ENCODE measurements at places on chromosomes 1 and 21.

GRCh38 chr1:86441581-86441980 is 17.6 kb downstream of the CLCA2 start:
- DNase-seq: no peak

DNA sequence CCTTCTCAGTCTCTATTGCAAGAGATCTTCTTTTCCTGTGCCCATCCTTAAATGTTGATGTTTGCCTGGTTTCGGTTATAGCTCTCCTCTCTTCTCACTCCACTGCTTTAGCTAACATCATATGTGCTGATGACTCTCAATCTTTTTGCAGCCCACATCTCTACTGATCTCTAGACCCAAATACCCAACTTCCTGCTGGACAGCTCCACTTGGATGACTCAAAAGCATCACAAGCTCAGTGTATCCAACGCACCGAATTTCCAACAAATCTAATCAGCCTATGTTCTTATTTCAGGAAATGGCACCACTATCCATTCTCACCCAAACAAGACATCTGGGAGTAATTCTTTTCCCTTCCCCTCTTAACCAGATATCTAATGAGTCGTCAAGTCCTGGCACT is 79.1 kb upstream of the ARTN start:
- DNase-seq: peak; percentile 26

DNA sequence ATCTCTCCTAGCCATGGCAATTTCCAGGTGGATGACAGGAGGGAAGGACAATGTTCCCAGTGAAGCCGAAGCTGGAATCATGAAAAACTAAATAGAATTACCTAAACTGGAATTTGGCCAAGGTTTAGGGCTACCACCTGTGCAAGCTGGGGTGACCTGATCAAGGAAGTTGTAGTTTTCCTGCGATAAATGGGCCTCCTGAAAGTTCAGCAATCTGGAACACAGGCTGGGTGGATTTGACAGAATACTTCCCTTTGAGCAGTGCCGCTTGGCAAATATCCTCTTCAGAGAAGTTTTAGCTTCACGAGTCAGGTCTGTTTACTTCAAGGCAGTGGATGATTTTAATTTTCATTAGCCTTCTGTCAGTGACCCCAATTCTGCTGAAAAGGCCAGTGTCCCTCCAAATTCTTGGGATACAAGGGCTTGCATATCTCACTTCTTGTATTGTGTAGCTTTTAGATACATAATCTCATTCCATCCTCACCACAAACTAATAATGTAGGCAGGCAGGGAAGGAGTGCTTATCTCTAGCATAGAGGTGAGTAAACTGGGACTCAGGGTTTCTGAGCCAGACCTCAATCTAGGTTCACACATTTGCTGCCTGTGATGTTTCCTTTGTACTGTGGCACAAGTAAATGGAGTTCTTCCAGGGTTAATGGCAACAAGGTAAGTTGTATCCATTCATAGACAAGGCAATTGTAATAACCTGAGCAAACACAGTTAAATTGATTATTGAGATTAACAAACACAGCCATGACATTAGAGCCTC is 349.4 kb downstream of the NUF2 start:
- no peak for DNase-seq

DNA sequence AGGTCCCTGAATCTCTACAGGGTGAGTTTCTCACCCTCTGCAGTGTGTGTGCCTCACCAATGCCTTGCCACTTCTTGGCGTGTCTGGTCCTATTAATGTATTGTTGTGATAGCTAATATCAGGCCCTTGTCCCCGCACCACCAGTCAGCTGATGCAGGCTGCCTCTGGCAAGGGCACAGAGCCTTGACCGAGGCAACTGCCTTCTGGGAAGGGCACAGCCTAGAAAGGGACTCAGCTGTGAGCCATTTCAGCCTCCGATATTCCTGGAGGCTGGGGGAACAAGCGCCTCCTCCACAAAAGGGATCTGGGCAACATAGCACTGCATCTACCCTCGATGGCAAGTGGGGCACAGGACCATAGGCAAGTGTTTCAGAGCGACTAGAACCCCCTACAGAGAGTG is 27.0 kb downstream of the IL10RB start:
- DNase-seq: no peak

DNA sequence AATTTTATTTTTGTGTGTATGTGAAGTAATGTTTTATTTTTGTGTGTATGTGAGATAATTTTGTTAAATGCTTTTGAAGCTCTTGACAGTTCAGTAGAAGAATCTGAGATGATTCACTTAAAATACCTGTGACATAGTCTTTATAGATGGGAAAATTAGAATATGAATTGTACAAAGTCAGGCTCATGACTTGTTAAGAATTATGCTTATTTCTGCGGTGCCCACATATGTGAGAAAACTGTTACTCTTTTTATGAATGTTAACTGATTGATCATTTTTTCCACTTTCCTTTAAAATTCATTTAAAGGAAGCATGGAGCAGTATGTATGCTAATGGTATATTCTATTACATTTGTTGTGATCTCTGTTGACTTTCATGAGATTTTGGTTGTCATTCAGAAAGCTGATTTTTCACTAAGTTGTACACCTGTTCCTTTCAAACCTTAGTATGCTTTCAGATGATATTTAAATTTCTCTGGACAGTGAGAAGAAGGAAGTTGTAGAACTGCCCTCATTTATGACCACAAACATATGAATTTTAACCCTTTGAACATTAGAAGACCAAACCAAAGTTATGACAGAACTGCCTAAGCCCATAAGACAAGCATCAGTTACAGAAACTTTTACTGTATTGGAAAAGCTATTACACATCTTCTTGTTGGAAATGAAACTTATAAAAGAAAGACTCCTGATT is 110.1 kb downstream of the POU2F1 start:
- no peak for DNase-seq

GRCh38 chr1:81478219-81478618 is 322.5 kb upstream of the ADGRL2 start:
- no peak for DNase-seq

DNA sequence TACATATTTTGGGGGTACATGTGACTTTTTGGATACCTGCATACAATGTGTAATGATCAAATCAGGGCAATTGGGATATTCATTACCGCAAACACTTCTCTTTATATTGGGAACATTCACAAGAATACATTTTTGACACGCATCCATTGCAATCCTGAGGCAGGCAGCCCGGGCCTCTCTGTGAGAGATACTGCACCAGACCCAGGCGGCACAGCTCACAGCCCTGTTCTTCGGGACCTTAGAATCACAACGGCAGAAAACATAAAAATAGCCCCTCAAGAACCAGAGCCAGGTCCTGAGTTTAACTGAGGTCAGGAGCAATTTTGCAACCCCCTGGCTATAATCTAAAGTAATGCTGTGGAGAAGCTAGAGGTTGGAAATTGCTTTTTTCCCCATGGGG is 90.8 kb upstream of the PGBD5 start:
- DNase-seq: no peak

- DNase-seq: no peak
Measured at GRCh38 chr1:247180581-247180980, 8.8 kb upstream of the ZNF124 start.

DNA sequence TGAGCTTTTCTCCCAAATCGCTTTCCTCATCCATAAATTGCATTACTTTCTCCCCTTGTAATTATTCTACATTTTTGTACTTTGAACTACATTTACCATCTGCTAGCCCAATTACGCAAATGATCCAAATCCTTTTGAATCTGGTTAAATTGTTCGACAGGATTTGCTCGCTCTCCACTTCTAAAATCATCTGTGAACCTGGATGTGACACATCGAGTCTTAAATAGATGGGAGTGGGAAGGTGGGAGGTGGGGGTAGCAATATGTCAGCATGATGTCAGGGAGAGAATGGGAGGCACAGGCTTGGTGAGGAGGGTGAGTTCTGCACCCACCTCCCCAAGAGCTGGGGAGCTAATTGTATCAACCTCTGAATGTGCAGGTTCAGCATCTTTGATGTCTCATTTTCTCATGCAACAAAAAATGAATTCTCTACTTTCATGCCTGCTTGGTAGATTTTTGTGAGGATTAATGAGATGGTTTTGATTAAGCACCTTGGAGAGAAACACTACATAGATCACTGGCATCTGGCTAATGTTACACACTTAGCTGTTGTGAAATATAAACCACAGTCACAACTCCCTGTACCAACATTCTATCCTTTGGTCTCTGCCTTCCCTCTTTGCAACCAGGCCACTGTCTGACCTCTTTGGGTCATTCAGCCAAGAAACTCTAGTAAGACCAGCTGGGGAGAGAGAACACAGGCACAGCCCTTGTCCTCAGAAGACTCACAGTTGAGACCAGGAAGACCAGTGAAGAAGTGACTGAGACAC is 165.1 kb downstream of the DAB1 start:
- DNase-seq: no peak

DNA sequence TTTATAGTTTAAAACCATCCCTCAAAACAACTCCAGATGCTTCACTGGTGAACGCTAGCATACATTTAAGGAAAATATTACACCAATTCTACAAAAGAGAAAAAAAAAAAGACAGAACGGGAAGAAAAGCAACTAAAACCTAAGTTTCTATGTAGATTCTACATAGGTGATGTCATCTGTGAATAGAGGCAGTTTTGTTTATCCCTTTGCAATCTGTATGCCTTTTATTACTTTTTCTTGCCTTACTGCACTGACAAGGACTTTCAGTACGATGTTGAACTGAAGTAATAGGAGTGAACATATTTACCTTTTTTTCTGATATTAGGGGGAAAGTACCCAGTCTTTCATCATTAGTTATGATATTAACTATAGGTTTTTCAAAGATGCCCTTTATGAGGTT is 101.7 kb upstream of the HAO2 start:
- no peak for DNase-seq

DNA sequence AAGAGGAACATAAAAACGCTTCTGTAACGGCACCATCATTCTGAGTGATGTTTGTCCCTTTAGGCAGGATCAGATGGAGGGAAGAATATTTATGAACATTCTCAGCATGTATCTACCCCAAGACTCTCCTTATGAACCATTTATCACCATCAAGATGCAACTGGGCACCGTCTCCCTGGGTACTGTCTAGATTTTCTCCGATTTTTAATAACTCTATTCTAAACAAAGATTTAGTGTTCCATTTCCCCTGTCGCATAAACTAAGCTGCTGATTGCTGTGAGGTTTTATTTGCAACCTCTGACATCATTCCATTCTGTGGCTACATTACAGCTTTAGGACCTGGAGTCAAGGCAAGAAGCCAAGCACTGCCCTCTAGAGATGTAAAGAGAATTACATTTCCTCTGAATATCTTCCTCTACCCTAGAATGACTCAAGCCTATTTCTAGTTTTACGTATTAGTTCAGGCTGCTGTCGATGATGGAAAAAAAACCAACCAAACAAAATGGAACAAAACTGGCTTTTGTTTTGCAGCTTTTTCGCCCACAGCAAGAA is 130.1 kb upstream of the MAP1LC3C start:
- no peak for DNase-seq

GRCh38 chr21:31449921-31450535 is 106.0 kb upstream of the TIAM1 start:
- no peak for DNase-seq

DNA sequence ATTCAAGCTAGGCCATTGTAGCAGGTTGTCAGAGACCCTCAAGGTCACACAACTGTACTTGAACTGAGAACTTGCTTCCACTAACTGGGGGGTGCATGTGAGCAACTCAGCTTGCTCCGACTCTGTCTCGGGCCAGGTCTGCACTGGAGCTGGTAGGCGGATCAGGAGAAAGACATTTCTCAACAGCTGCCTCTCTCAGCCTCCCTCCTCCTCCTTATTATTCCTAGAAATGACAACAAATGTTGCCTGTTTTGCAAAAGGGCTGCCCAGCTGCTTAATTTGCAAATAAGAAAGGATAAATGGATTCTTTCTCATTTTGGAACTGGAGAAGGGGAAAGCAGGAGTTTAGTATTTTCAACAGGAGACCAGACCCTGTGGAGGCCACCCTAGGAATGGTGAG is 140.5 kb downstream of the RHOU start:
- DNase-seq: no peak

DNA sequence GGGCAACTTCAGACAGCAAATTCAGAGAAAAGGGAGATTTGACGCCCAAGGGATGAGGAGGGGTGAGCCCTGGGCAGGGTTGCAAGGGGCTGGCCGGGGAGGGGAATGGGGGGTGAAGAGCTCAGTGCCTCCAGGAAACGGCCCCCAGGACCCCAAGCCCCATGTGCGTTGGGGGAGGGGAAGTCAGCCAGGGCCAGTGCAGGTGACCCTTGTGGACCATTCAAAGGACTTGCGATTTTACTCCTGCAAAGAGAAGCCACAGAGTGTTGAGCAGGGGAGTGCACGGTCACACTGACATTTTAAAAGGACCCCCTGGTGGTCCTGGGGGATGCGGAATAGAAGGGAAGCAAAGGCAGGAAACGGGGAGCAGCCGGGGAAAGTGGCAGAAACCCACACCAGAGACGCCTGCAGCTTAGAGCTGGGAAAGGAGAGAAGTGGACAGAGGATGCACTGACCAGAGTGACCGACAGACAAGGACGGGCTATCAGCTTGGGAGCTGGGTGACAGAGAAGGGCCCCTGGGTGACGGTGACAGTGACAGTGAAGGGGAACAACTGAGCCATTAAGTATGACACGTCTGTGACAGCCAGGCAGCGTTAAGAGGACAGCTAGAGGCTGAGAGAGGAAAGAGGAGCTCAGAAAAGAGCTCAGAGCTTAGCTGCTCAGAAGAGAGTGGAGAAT is 54.0 kb upstream of the TMEM51 start:
- DNase-seq: no peak

DNA sequence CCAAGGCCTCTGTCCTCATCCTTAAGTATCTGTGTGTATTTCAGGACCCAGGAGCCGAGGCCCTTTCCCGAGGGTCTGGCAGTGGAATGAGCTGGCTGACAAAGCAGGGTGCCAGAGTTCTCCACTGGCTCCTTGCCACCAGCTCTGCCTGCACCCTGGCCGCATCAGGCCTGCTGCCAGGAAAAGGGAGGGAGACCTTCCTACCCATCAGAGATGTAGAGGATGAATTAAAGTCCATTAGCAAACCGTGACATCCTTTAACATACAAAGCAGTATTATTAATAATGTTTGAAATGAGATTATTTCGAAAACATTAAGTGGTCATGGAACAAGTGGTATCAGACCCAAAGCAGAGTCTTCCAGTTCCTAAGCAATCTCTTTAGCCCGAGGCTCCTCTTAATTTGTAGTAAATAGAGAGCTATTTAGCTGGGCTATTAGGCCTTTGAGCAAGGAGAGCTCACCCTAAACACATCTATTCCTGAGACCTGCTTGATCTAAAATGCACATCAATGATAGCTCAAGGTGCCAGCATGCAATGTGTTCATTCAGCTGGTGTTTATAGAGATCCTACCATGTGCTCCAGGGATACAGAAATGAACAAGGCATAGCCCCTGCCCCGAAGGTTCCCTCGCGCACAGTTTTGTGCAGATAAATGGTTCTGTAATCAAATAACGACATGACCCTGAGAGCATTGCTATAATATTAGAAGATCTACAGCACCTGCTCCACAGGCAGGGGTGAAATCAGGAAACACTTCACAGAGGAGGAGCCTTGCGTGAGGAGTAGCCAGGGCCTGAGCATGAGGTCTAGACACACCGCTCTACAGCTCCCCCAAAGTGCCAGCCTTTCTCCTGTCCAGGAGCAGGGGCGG is 44.0 kb downstream of the FAM163A start:
- no peak for DNase-seq
